ENCODE measurements at places on chromosomes 2 and 18. TPM values are rescaled to one million over a fixed set of nuclear protein-coding genes. Genes with fewer than 3 reads are reported as not detected.

Gene CCDC141
- total RNA-seq: 310 TPM

Gene INSIG2
- total RNA-seq: 14.0 TPM

Gene LIMS2
- 166 TPM for total RNA-seq

Gene SCRN3
- total RNA-seq: 43.3 TPM

Gene CHRND
- not detected for total RNA-seq

Gene MC2R
- total RNA-seq: not detected

Gene FOSL2
- 39.8 TPM for total RNA-seq

DNA sequence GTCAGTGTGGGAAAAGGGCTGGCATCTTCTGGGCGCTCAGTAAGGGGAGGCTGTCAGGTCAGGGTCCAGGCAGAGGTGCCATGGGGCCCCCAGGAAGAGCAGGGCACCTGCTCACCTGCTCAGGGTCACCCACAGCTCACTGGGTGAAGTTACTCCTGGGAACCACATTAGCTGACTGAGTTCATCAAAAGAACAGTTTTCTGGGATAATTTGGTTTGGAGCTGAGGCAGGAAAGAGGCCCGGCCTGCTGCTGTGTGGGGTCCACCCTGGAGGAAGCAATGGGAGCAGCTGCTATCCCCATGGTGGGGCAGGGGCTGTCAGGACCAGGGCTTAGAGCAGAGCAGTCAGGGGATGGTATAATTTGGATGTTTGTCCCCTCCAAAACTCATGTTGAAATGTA, 97.2 kb upstream of the GPC1 start:
- no peak for DNase-seq

DNA sequence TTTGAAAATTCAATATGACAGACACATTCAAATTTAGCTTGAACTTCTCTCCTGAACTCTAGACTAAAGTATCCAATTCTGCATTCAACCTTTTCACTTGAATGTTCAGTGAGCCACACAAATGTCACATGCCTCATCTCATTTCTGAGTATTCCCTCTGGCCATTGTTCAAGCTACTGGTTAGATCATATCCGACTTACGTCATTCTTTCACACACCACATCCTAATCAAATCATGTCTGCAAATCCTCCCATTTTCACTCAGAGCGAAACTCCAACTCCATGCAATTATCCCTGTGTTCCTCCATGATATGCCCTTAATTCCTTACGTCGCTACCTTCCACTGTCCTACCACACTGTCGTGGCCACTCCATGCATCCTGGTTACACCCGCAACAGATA, 425.1 kb downstream of the CBLN2 start:
- no peak for DNase-seq

- no peak for DNase-seq
Measured at GRCh38 chr2:229129738-229130371, 141.2 kb downstream of the PID1 start.

DNA sequence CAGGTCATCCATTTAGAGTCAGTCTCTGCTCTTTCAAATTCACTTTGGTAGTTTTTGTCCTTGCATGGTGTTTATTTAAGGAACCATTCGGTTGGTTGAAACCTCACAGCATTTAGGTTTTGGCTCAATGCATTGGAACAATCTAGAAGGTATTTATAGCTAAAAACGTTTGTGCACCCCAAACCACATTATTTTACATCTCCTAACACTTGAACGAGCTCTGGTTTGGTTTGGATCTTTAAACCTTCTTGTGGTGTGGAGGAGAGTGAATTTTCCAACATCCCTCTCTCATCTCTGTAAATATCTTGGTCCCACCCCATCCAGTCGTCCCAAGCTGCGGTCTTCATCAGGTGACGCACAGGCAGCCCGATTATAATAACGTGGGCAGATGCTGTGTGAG, 287.9 kb downstream of the LPIN1 start:
- no peak for DNase-seq

DNA sequence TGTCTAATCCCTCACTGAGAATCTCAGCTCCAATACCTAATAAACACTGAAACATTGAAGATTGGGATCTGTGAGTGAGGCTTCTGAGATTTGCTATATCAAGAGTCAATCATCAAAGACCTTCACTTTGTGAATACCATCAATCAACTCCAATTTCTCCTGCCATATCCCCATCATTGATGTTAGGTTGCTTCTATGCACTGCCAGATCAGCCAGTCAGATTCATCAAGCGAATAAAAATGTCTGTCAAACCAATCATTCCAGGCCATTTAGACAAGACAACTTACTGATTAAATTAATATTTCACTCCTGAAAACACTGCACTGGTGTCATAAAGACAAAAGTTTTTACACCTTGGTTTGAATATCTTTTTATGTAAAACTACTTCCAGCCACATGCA, 1295.5 kb upstream of the LRRTM1 start:
- no peak for DNase-seq

- DNase-seq: no peak
Measured at GRCh38 chr2:223604231-223604630, 2.1 kb upstream of the SCG2 start.

GRCh38 chr18:55318951-55319441, 269.0 kb downstream of the TCF4 start:
- DNase-seq: no peak

GRCh38 chr2:11558214-11558886, 24.5 kb downstream of the GREB1 start:
- DNase-seq: peak; percentile 25

DNA sequence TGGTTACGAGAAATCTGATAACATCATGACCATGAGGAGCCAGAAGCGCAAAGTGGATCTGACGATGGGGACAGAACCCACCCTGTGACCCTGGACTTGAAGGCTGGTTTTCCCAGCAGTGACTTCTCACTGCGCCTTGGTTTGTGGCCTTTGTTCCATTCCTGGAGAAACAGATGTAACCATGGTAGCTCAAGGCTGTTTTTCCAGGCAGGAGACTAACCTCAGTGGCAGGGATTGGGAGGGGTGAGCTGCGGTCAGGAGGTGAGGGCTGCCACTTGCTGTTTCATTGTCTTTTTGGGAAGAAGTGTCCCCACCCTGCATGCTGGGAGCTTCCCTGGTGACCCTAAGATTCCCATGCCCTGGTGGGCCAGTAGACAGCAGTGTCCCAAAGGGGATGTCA, 116.4 kb upstream of the SMAD2 start:
- no peak for DNase-seq

DNA sequence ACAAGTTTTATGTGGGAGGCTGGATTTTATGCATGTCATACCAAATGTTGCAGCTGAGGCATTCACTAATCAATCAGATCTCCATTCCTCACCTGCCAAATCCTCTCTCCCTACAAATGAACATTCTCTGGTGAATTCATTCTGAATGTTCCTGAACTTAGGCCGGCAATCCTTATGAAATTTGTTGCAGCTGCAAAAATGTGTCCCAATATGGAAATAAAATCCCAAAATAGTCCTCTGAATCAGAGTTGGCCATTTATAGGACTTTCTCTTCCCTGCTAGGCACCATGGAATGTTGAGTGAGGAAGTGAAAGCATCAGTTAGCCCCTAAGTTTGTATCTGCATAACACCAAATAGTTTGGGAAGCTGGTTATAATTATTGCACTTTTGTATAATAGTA, 25.6 kb downstream of the GCA start:
- no peak for DNase-seq

- no peak for DNase-seq
Measured at GRCh38 chr2:120802158-120802557, 66.5 kb downstream of the GLI2 start.

DNA sequence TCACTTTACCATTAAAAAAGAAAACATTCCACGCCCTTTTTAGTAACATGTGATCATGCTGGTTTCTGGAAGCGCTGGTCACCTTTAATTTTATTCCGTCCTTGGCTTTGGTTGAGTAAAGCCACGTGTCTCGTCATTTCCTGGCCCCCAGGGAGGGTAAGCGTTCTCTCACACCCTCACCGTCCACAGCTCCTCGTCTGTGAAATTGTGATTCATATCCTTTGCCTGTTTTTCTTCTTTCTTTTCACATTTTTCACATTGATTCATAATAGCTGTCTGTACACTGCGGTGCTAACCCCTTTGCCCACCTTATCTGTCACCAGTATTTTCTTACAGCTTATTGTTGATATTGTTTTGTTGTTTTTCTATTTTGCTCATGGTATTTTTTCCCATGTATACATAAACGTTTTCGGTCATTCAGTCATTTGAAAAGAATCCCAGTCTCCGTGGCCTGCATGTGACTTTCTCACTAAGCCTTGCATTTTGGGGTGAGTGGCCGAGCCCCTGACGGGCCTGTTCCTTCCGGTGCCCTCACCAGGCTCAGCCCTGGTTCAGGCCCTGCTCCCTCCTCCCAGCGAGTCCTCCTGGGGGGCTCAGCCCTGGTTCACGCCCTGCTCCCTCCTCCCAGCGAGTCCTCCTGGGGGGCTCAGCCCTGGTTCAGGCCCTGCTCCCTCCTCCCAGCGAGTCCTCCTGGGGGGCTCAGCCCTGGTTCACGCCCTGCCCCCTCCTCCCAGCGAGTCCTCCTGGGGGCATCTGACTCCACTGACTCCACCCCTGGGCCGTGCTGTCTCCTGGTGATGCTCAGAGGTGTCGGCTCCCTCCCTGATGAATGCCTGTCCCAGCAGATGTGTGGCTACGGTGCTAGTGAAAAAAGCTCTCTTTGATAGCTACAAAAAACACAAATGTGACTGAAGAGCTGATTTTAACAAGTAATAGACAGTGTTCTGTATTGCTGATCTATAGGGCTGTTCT, 249.7 kb upstream of the PXDN start:
- DNase-seq: no peak

GRCh38 chr2:159713631-159714246, 1.4 kb downstream of the MARCHF7 start:
- DNase-seq: no peak

DNA sequence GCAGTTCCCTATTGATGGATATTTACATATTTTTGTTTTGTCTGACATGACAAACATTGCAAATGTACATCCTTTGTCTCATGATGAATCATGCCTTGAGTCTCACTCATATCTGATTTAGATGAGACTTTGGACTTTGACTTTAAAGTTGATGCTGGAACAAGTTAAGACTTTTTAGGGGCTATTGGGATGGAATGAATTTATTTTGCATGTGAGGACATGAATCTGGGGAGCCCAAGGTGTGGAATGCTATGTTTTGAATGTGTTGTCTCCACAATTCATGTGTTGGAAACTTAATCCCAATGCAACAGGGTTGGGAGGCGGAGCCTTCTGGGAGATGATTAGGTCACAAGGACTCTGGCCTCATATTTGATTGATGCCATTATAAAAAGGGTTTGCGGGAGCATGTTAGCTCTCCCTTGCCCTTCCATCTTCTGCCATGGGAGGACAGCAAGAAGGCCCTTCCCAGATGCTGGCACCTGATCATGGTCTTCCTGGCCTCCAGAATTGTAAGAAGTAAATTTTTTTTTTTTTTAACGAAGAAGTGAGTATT, 29.1 kb upstream of the INO80D start:
- DNase-seq: no peak
